Spleen (tissue), 13 donors: ENCODE measurements at places on chromosomes 16 and 17.

DNA sequence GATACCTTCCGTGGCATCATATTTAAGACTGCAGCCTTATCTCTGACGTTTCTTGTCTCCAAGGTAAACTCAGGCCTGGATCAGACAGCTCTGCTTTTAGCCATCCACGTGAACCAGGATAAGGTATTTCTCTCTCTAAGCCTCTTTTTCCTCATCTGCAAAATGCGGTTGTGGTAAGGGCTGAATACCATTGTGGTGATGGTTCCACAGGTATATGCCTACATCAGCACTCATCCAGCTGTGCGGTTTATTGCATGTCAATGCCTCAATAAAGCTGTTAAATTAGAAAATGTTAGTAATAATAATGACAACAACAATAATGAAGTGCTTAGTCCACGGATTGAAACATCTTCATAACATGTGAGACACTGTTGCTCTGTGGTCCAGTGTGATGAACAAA is 104.4 kb downstream of the GRIN2A start:
- no peaks in the 10 kb centered on the region for H3K4me1 ChIP-seq
- no peak overlapping the region for H3K4me3 ChIP-seq
- H3K27ac ChIP-seq: no peak overlapping the region
- H3K36me3 ChIP-seq: no peaks in the 10 kb centered on the region

- H3K27ac ChIP-seq: no peak overlapping the region
- H3K4me3 ChIP-seq: no peak overlapping the region
- DNase-seq: no peak
- H3K36me3 ChIP-seq: no peaks in the 10 kb centered on the region
Measured at GRCh38 chr16:76614269-76614668, 337.1 kb downstream of the CNTNAP4 start.

GRCh38 chr17:50659179-50659578 is 24.5 kb downstream of the ABCC3 start:
- DNase-seq: no peak
- peaks cover 55% of the 10 kb centered on the region for H3K4me1 ChIP-seq
- no peaks in the 10 kb centered on the region for H3K27me3 ChIP-seq
- H3K27ac ChIP-seq: peak overlapping the region; percentile 20

DNA sequence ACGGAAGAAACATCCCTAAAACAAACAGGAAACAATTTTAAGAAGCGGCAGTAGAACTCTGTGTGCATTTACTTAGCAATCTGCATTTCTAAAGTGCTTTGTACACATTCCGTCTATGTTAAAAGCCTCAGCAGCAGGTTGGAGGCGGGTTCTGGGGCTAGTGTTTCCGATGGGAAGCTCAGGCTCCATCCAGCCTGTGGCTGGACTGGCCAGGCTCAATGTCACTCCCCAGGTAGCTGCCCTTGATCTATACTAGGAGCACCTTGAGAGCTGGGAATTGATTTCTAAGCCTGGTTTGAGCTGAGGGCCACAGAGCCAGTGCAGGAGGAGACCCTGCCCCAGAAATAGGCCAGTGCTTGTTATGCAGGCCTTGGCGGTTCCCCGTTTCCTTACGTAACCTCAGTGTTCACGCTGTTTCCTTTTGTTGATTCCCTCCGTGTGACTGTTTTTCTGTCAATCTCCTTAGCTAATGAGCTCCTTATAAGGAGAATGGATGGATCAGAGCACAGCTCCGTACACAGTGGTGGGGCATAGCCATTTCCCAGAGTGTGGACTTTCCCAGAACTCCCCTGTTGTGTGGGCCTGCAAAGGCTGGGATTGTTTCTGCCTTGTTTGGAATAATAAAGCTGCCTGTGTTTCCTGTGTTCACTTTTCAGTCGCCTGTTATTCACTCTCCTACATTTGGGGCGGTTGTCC is 21.4 kb downstream of the ADORA2B start:
- H3K27ac ChIP-seq: peak overlapping the region; percentile 8
- no peak overlapping the region for H3K4me3 ChIP-seq
- H3K36me3 ChIP-seq: no peaks in the 10 kb centered on the region
- no peaks in the 10 kb centered on the region for H3K27me3 ChIP-seq
- no peaks in the 10 kb centered on the region for H3K4me1 ChIP-seq

DNA sequence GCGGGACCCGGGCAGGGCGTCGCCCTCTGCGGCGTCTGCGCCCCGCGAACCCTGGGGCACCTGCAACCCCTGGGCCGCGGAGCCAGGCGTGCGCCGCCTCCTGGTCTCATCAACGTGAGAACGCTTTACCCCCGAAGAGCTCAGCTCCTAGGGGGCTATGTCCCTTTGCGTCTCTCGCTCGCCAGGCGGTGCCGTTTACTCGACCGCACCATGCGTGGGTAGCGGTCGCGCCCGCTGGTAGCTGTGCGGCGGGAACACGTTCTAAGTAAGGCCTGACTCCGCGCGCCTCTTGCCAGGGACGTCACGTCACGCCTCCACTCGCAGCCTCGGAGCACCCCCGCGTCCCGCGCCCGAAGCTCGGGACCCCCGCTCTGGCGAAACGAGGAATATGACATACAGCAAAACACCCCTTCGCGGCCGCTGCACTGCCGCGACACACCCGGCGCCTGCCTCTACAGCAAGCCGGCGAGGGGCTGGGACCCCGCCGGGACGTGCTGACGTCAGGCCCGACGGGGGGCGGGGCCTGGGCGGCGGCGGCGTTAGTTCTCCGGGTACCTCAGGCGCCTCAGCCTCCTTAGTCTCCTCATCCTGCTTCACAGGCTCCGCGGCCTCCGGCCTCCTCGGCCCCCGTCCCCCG is at the start of gene RAB11FIP3:
TSS of gene RAB11FIP3 (plus strand) at position 568 of the 637 bp plus-strand sequence. CDS start 358 bp downstream, outside the sequence.
- no peaks in the 10 kb centered on the region for H3K36me3 ChIP-seq
- peak within 1 kb of the TSS; percentile 64 for H3K4me3 ChIP-seq
- H3K4me1 ChIP-seq: peaks cover 45% of the 10 kb centered on the region
- H3K27me3 ChIP-seq: peaks cover 14% of the 10 kb centered on the region
- peak; percentile 95 for DNase-seq

DNA sequence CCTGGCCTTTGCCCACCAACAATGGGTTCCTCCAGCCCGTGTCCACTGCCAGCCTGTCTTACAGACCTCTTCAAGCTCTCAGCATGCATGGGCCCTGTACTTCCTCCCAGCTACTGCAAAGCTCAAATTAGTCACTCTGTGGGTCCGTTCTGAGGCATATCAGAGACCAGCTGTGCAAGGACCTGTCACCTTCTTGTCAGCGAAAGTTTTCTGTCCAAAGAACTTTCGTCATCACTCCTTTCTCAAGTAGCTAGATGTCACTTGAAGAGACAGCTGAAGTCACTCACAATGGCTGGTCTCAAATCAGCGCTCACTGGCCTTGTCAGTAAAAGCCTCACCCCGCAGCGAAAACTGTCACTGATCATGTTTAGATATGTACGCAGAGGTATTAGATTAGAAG is 91.4 kb upstream of the DYNLRB2 start:
- peaks cover 1% of the 10 kb centered on the region for H3K27me3 ChIP-seq
- DNase-seq: no peak
- H3K4me3 ChIP-seq: no peak overlapping the region
- no peak overlapping the region for H3K27ac ChIP-seq
- no peaks in the 10 kb centered on the region for H3K4me1 ChIP-seq

GRCh38 chr17:82458885-82459424 is 414 bp downstream of the NARF start:
- no peak for DNase-seq
- no peaks in the 10 kb centered on the region for H3K27me3 ChIP-seq
- peak overlapping the region; percentile 100 for H3K27ac ChIP-seq
- peaks cover 43% of the 10 kb centered on the region for H3K36me3 ChIP-seq
